ENCODE measurements at places on chromosomes 11 and 22.

- no peak for DNase-seq
These were observed 14.6 kb downstream of the CAPN5 start for GRCh38 chr11:77081381-77081851.

DNA sequence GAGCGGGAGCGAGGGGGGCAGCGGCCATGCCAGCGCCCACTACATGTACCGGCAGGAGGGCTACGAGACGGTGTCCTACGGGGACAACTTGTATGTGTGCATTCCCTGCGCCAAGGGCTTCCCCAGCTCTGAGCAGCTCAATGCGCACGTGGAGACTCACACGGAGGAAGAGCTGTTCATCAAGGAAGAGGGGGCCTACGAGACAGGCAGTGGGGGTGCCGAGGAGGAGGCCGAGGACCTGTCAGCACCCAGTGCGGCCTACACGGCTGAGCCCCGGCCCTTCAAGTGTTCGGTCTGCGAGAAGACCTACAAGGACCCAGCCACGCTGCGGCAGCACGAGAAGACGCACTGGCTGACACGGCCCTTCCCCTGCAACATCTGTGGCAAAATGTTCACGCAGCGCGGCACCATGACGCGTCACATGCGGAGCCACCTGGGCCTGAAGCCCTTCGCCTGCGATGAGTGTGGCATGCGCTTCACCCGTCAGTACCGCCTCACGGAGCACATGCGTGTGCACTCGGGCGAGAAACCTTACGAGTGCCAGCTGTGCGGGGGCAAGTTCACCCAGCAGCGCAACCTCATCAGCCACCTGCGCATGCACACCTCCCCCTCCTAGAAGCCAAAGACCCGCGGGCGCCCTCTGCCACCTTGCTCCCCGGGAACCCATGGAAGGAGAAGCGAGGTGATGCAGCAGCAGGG, 20.9 kb upstream of the TMEM191C start:
- no peak for DNase-seq

GRCh38 chr22:30675436-30675835, 7.8 kb upstream of the DUSP18 start:
- no peak for DNase-seq

- DNase-seq: no peak
These were observed 35.7 kb upstream of the CELSR1 start for GRCh38 chr22:46572911-46573780.

DNA sequence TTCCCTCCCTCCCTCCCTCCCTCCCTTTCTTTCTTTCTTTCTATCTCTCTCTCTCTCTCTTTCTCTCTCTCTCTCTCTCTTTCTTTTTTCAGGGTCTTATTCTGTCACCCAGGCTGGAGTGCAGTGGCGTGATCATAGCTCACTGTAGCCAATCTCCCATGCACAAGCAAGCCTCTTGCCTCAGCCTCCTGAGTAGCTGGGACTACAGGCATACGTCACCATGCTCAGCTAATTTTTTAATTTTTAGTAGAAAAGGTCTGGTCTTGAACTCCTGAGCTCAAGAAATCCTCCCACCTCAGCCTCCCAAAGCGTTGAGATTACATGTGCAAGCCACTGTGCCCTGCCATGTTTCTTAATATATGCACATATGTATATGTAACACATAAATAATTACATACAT, 19.0 kb downstream of the TSKU start:
- no peak for DNase-seq

GRCh38 chr11:55942785-55943392, 6.7 kb upstream of the OR5I1 start:
- no peak for DNase-seq

DNA sequence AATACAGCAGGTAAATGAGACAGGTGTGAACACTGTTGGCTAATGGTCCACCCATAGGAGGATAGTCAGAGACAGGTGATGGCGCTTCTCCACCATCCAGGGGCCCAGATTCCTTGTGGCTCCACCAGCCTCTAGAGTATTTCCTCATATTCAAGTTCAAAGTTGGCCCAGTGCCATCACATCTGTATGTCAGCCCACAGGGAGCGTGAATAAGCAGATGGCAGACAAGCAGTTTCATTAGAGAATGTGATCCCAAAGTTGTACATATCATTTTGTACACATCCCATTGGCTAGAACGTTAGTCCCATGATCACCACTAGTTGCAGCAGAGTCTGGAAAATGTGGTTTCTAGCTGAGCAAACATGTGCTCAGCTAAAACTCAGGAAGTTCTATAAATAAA, 11.0 kb upstream of the CWF19L2 start:
- DNase-seq: no peak

DNA sequence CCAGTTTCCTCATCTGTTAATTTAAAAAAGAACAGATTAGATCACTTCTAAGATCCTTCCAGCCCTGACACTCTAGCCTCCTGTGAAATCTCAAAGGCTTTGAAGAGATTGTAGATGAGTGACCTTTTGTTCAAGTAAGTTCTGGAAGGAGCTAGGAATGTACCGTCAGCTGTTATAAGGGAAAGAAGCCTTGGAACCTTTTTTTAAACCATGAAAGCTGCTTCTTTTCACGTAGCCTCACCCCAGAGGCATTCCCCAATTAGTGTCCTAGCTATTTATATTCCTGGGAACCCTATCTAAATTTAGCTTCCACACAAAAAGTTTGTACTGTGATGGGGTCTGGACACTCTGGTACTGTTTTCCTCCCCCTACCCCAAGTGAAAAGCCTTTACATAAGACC, 35.8 kb upstream of the SLN start:
- DNase-seq: no peak

DNA sequence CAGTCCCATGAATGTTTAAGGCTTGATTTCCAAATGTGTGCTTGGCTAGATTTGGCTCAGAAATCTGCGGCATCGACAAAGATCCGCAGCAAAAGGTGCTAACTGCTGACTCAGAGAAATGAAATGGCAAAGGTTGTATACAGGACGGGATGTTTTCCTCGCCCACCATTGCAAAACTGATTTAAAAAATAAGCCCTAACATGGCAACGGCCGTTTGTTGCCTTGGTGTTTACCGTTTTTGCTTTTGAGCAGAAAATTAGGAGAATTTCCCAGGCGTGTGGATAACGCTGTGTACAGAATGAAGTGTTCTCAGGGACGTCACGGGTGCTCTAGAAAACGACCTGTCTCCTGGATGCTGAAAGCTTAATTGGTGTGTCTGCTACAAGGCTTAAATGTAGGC, 70.2 kb downstream of the ARHGAP8 start:
- DNase-seq: no peak

DNA sequence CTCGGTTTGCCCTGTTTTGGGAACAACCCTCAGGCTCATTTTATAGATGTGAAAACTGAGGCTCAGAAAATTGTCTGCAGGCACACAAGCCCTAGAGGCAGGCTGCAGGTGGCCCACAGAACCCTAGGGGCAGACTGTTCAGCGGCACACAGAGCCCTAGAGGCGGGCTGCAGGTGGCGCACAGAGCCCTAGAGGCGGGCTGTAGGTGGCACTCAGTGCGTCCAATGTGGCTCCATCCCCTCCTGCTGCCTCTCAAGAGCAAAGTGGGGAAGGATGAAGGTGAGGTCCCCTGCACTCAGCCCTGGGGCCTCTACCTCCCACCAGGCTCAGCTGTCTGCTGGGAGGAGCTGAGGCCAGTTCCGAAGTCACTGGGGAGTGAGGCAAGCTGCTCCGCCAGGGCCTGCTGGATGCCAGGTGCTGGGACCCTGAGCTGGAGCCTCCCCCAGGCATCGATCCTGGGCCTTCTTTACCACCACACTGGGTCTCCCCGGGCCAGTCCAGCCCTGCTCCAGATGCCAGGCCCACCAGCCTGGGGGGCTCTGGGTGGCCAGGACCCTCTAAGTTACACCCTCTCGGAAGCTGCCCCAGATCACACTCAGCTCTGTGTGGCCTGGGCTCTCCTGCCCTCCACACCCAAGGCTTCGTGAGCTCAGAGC, 2.3 kb downstream of the ACY3 start:
- no peak for DNase-seq

DNA sequence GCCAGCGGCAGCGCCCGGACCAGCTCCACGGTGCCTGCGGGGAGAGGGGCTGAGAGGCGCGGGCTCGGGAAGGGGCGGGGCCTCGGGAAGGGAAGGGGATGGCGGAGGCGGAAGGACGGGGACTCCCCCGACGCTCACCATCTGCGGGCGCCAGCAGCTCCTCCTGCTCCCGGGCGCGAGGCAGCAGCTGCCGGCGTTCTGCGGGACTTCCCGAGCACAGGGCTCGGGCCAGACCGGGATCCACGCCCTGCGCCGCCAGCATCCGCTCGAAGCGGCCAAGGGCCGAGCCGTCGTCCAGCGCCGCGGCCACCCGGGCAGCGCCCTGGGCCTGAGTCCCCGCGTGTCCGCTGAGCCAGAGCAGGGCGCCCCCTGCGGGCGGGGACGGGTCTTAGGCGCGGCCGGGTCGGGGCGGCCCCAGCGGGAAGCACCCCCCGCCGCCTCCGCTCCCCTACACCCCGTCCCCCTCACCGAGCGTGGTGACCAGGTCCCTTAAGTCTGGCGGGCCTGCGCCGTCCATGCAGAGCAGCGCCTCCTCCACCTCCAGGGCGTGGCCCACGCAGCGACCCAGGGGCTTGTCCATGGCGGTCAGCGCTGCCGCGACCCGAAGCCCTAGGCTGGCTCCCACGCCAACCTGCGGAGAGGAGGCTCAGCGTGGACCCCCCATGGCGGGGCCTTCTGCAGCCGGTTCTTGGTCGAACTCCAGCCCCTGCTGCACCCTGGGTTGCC, 873 bp upstream of the SCO2 start:
- no peak for DNase-seq

DNA sequence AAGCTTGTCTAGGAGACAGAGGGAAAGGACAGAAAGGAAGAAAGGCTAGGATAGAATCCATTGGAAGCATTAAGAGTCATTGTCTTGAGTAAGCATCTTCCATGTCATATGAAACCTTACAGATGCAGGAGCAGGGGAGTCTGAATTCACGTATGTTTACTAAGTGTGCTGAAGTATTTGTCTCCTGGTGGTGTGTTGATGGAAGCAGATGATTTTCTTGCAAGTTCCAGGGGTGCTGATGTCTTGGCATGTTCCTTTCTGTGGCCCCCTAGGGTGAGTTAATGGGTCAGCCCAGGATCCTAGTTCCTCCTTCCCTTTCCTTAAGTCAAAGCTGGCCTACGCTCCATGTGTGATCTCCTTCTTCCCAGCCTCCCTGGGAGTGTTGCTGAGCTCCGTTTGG, 110.2 kb downstream of the TEAD1 start:
- no peak for DNase-seq

DNA sequence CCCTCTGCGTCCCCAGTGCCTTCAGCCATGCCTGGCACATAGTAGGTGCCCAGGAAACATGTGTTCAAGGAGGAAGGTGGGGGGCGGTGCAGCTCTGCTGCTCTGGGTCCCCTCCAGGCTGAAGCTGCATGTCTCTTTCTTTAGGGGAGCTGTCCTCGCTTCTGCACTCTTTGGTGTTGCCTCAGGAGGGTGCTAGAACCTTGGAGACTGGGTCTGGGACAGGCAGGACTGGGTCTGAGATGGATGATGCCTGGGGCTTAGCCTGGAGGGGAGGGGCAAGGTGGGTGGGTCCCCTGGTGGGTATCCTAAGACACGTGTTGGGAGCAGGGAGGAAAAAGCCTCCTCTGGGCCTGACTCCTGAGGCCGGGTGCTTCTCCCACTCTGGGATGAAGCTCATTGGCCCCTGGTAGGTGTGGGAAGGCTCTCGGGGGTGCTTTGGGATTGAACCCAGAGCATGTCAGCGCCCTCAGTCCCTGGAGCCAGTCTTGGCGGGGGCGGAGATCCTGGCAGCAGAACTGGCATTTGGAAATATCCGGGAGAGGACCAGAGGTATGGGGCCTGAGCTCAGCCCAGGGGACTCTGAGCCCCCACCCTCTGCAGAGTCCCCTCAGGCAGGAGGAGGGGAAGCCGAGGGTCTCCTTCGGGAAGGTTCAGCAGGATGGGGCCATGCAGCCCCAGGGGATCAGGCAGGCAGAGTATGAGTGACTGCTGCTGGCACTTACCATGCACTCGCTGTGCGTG, 6.7 kb upstream of the GSTP1 start:
- no peak for DNase-seq

GRCh38 chr11:267491-267994, 10.7 kb upstream of the NLRP6 start:
- no peak for DNase-seq

DNA sequence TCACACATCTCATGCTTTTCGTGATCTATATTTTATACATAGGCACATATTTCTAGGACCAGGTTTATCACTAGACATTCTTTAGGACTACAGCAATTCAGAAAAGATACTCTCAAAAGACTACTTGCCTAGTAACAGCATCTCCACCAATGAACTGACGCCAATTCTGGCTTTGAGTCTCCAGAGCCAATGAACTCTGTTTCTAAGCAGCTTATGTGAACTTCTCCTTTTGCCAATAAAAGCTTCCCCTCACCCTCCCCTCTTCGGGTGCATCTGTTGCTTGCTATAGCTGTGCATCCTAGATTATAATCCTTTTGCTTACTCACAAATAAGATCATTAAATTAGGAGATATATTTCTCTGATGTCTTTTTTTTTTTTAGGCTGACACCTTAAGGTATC, 11.4 kb upstream of the ANKK1 start:
- DNase-seq: no peak

GRCh38 chr11:7530013-7530640, 16.3 kb downstream of the PPFIBP2 start:
- no peak for DNase-seq

DNA sequence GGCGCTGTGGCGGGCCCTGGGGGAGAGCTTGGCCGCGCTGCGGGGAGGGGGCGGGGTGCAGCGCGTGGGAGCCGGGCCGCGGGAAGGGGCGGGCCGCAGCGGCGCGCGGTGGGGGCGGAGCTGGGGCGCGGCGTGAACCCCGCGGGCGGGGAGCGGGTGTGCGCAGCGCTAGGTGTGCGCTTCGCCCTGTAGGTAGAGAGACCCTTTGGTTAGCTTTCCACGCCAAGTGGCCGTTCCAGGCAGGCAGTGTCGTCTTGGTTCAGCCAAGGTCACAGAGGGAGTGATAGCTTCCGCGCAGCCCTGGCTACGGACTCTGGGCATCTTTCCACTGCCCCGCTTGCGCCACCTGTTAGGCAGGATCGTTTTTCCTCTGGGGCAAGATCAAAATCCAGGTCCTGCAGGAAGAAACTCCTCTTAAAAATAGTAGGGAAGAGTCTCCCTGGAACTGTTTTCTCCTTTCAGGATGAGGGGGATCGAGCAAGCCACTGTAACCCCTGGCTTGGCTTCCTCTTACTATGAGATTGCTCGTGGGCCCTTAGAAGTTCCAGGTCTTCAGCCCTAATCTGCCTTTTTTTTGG, 434 bp downstream of the BANF1 start:
- DNase-seq: no peak

DNA sequence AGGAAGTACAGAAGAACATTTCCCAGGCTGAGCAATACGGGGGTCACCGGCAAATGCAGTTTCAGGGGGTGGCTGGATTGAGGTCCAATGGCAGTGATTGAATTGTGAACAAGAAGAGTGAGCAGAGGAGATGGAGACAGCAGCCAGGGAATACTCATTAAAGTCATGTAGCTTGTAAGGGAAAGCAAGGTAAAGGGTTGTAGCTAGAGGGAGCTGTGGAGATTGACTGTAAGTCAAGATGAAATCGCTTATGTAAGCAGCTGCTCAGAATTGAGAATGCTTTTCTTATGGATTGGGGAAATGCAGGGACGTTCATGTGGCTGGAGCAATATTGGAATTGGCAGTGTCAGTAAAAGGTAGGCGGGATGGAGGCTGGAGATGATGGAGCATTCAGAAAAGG, 111.4 kb upstream of the TBCEL start:
- DNase-seq: no peak

Data from caudate nucleus (tissue), 63 donors.